ENCODE measurements at places on chromosomes 2 and 18. TPM values are rescaled to one million over a fixed set of nuclear protein-coding genes. Genes with fewer than 3 reads are reported as not detected.

The PAX3 gene
- total RNA-seq: not detected

The CDH7 gene
- not detected for total RNA-seq

The RESP18 gene
- total RNA-seq: not detected

The ZNF385B gene
- total RNA-seq: not detected

The ABCG5 gene
- total RNA-seq: not detected

The INPP5D gene
- total RNA-seq: 127 TPM

The DSG3 gene
- total RNA-seq: not detected

The SAG gene
- not detected for total RNA-seq

The IL1RL1 gene
- total RNA-seq: 0.33 TPM

The ITGB6 gene
- total RNA-seq: not detected

DNA sequence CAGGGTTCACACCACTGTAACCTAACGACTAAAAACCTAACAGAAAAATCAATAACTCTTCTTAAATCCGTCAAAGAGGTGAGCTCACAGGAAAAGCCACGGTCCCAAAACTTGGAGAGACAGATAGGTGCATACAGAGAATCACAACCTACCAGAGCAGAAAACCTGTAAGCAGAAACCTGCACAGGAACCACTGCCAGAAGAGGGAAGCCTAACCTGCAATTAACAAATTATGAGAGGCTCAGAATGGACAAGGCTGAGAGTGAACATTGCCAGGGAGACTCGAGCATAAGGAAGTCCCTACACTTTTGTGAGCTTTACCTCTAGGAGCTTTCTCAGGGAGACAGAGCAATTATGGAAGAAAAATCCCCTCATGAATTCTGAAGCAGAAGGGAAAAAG is 156.2 kb upstream of the NETO1 start:
- no peaks in the 10 kb centered on the region for H3K4me1 ChIP-seq
- H3K4me3 ChIP-seq: no peak overlapping the region
- no peak overlapping the region for H3K27ac ChIP-seq
- no peaks in the 10 kb centered on the region for H3K36me3 ChIP-seq
- H3K27me3 ChIP-seq: no peaks in the 10 kb centered on the region

GRCh38 chr2:64770137-64770780 is 116.5 kb upstream of the SERTAD2 start:
- H3K36me3 ChIP-seq: no peaks in the 10 kb centered on the region
- H3K4me1 ChIP-seq: peaks cover 14% of the 10 kb centered on the region
- no peak overlapping the region for H3K27ac ChIP-seq
- DNase-seq: no peak
- no peak overlapping the region for H3K4me3 ChIP-seq

DNA sequence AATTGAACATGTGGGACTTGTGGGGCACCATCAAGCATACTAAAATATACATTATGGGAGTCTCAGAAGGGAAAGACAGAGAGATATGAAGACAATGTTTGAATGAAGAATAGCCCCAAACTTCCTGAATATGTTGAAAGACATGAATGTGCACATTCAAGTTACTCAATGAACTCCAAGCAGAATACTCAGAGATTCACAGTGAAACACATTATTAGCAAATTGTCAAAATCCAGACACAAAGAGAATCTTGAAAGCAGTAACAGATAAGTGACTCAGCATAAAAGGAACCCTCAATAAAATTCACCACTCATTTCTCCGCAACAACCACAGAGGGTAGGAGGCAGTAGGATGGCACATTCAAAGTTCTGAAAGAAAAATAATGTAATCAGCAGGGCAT is 8.8 kb downstream of the C2orf92 start:
- no peak overlapping the region for H3K4me3 ChIP-seq
- H3K4me1 ChIP-seq: no peaks in the 10 kb centered on the region
- no peaks in the 10 kb centered on the region for H3K36me3 ChIP-seq
- no peaks in the 10 kb centered on the region for H3K27me3 ChIP-seq
- H3K27ac ChIP-seq: no peak overlapping the region

- H3K4me1 ChIP-seq: no peaks in the 10 kb centered on the region
- no peaks in the 10 kb centered on the region for H3K27me3 ChIP-seq
- no peak overlapping the region for H3K27ac ChIP-seq
- H3K4me3 ChIP-seq: peak overlapping the region; percentile 11
Measured at GRCh38 chr18:63074981-63075404, 244.6 kb downstream of the BCL2 start.

DNA sequence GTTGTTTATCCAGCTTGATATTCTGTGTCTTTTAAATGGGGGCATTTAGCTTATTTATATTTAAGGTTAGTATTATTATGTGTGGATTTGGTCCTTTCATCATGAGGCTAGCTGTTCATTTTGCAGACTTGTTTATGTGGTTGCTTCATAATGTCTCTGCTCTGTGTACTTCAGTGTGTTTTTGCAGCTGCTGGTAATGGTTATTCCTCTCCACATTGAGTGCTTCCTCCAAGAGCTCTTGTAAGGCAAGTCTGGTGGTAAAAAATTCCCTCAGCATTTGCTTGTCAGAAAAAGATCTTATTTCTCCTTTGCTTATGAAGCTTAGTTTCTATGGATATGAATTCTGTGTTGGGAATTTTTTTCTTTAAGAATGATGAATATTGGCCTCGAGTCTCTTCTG is 47.8 kb upstream of the NT5C1B start:
- no peaks in the 10 kb centered on the region for H3K36me3 ChIP-seq
- no peak overlapping the region for H3K27ac ChIP-seq
- DNase-seq: no peak
- no peaks in the 10 kb centered on the region for H3K27me3 ChIP-seq

DNA sequence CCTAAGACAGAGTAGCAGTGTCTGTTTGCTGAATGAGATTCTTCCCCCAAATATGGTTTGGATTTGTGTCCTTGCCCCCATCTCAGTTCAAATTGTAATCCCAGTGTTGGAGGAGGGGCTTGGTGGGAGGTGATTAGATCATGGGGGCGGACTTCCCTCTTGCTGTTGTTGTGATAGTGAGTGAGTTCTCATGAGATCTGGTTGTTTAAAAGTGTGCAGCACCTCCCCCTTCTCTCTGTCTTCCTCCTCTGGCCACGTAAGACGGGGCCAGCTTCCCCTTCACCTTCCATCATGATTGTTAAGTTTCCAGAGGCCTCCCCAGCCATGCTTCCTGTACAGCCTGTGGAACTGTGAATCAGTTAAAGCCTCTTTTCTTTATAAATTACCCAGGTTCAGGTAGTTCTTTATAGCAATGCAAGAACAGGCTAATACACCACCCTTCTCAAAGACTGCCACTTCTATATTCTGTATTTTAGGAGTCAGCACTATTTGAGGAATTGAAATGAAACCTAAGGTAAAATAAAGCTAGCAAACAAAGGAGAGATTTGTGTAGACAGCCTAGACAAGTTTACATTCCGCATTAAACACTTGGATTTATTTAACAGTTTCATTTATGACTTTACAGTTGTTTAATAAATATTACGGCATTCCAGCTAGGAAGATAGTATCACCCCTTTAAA is 21.6 kb downstream of the FBXO36 start:
- no peak overlapping the region for H3K27ac ChIP-seq
- no peak overlapping the region for H3K4me3 ChIP-seq
- no peak for DNase-seq
- no peaks in the 10 kb centered on the region for H3K36me3 ChIP-seq
- H3K27me3 ChIP-seq: no peaks in the 10 kb centered on the region

DNA sequence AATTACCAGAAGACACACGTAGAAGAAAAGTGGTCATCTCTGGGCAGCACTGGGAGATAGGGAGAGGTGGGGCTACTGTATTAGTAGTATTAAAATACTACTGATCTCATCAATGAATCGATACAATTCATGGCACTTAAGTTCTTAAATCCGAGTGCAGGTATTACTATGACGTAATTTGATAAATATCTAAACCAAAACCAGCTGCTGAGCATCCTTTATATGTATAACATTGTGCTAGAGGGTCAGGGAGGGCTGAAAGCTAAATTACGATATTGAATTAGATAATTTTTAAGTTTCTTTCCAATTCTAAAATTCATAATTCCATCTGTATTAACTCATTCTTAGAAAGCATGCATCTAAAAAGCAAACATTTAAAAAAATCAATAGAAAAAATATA is 25.3 kb downstream of the DARS1 start:
- no peaks in the 10 kb centered on the region for H3K27me3 ChIP-seq
- peaks cover 49% of the 10 kb centered on the region for H3K4me1 ChIP-seq
- no peak overlapping the region for H3K27ac ChIP-seq
- H3K36me3 ChIP-seq: no peaks in the 10 kb centered on the region
- H3K4me3 ChIP-seq: no peak overlapping the region

- no peak for DNase-seq
- H3K36me3 ChIP-seq: no peaks in the 10 kb centered on the region
- H3K27ac ChIP-seq: no peak overlapping the region
- no peaks in the 10 kb centered on the region for H3K4me1 ChIP-seq
- H3K27me3 ChIP-seq: no peaks in the 10 kb centered on the region
Measured at GRCh38 chr2:144042751-144043150, 477.2 kb downstream of the ZEB2 start.

GRCh38 chr2:52117299-52117698 is 1085.4 kb upstream of the NRXN1 start:
- no peaks in the 10 kb centered on the region for H3K4me1 ChIP-seq
- no peak overlapping the region for H3K4me3 ChIP-seq
- no peaks in the 10 kb centered on the region for H3K36me3 ChIP-seq

- DNase-seq: no peak
- peaks cover 98% of the 10 kb centered on the region for H3K4me1 ChIP-seq
- no peak overlapping the region for H3K27ac ChIP-seq
- H3K4me3 ChIP-seq: no peak overlapping the region
Measured at GRCh38 chr18:48942554-48943261, 8.1 kb downstream of the SMAD7 start.

GRCh38 chr18:35442701-35443100 is 55.1 kb downstream of the INO80C start:
- no peak for DNase-seq
- no peak overlapping the region for H3K27ac ChIP-seq
- no peaks in the 10 kb centered on the region for H3K36me3 ChIP-seq
- H3K4me3 ChIP-seq: no peak overlapping the region

DNA sequence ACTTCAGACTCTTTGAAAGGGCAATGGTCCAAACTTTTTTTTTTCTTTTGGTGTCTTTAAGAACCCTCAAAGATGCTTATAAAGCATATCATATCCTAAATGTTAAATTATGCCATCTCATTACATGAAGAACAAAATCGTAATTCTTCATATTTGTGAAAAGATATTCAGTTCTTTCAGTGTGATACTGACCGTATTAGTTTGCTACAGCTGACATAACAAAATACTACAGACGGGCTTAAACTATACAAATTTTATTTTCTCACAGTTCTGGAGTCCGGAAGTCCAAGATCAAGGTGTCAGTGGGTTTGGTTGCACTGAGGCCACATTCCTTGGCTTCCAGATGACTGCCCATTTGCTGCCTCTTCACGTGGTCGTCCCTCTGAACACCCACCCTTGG is 1377.2 kb upstream of the ZEB2 start:
- no peaks in the 10 kb centered on the region for H3K36me3 ChIP-seq
- H3K27me3 ChIP-seq: no peaks in the 10 kb centered on the region
- no peak overlapping the region for H3K4me3 ChIP-seq
- DNase-seq: no peak

DNA sequence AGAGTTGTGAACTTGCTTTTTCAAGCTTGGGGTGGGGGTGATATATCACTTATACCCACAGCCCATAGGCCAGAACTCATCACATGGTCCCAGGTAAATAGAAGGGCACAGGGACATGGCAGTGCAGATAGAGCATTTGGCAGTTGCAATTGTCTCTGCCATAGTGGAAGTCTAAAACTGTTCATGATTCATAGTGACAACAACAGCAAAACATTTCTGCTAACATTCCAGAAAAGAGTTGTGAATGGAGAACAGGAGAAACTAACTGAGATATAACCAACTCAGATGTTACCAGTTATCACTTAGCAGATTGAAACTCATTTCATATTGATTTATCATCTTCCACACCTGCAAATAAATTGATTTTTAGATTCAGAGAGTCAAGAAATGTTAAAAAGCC is 278.6 kb upstream of the KYNU start:
- H3K27me3 ChIP-seq: no peaks in the 10 kb centered on the region
- no peaks in the 10 kb centered on the region for H3K36me3 ChIP-seq
- H3K4me1 ChIP-seq: no peaks in the 10 kb centered on the region
